ENCODE measurements at places on chromosomes 12 and 14.

DNA sequence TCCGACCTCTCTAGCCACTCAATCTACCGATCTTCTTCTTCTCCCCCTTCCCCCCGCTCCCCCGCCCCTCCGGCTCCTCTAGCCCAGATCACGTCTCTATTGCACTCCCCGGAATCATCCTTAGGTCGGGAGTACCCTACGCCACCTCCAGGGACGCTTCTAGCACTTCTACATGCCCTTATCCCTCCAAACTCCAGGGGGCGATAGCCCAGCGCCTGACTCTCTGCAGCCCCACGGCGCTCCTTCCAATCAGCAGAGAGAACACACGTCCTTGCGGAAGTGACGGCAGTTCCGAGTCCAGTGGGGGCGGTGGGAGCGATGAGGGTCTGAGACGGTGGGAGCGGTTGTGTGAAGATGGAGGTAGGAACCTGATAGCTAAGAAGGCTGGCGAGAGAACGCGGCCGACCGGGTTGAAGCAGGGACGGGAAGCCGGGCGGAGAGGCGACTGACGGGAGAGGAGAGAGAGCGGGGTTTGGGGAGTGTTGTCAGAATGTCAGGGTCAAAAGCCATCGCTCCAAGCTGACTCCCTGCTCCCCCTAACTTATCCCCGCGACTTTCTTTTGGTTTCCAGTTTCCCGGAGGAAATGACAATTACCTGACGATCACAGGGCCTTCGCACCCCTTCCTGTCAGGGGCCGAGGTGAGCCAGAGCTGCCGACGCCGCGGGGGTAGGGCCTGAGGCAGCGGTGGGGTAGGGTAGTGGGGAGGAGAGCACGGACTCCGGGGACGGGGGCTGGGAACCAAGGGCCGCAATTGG is at the start of the genes RAB2B and TOX4:
RAB2B (minus strand) TSS at position 35 of the 757 bp plus-strand sequence. CDS start 87 bp downstream, outside the sequence.
TOX4 (plus strand) TSS at position 271 of the 757 bp plus-strand sequence; CDS start at position 355, 84 bp downstream.
- DNase-seq = peak; percentile 95

GRCh38 chr12:94500831-94501567 is 41.3 kb upstream of the CEP83 start:
- DNase-seq = no peak

DNA sequence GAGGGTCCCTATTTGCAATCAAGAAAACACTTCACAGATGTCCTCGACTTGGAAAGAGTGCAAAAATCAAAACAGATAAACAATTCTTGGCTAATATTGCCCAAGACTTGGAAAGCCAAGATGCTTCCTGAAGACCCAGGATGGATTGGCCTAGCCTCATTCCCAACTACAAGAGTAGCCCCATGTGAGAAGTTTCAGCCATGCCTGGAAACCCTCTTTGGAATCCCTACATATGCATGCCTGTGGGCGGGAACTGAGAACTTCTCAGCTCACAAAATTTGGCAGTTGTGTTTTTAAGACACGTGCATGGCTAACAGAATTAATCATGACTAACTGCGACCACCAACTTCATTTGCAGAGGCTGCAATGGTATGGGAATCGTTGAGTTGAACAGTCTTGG is 283.2 kb upstream of the TBX3 start:
- no peak for DNase-seq

- DNase-seq = no peak
These were observed 266.3 kb downstream of the ZFP36L1 start for GRCh38 chr14:68526512-68527091.

DNA sequence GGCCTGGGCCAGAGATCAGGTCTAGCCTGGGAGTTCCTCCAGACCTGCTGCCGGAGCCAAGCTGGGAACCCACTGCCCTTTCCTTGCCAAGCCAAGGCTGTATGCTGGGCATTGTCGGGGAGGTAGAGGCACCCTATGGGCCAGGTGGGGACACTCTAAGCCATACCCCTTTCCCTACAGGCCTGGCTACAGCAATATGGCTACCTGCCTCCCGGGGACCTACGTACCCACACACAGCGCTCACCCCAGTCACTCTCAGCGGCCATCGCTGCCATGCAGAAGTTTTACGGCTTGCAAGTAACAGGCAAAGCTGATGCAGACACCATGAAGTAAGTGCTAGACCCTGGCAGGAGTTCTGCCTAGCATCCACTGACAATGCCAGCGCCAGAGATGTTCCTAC is 4.9 kb downstream of the MMP14 start:
- no peak for DNase-seq

DNA sequence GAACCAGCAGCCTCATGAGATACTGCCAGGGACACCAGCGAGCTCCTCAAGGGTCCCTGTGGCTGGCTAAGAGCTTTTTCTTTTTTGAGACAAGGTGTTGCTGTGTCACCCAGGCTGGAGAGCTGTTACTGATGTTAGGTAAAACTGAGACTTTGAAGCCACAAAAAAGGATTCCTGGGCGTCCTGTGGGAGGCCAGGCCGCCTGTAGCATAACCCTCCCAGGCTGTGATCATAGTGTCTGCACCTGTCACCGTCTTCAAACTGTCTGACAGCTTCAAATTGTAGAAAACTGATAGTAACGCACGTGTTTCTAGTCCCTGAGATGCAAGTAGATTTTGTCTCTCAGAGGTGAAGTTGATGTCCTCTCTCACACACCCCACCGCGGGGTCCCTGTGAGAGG is 4.1 kb downstream of the ZFYVE21 start:
- DNase-seq = no peak

GRCh38 chr12:80937391-80938238 is at the start of gene LIN7A:
Gene LIN7A, minus strand, starts transcription at chr12:80937934. Its CDS starts 212 bp downstream, at chr12:80937722.
- no peak for DNase-seq

- DNase-seq = no peak
These were observed 5.1 kb downstream of the ANKRD9 start for GRCh38 chr14:102504328-102504999.

- no peak for DNase-seq
These were observed 111.4 kb downstream of the EGLN3 start for GRCh38 chr14:33839193-33840076.

GRCh38 chr14:79585845-79586244 is 625.5 kb downstream of the DIO2 start:
- no peak for DNase-seq

GRCh38 chr12:44076871-44077270 is 241.0 kb downstream of the TMEM117 start:
- DNase-seq = no peak

- peak; percentile 54 for DNase-seq
These were observed 279.8 kb upstream of the DIO2 start for GRCh38 chr14:80491131-80491530.

GRCh38 chr12:64385019-64385418 is 5.5 kb downstream of the C12orf56 start:
- no peak for DNase-seq

DNA sequence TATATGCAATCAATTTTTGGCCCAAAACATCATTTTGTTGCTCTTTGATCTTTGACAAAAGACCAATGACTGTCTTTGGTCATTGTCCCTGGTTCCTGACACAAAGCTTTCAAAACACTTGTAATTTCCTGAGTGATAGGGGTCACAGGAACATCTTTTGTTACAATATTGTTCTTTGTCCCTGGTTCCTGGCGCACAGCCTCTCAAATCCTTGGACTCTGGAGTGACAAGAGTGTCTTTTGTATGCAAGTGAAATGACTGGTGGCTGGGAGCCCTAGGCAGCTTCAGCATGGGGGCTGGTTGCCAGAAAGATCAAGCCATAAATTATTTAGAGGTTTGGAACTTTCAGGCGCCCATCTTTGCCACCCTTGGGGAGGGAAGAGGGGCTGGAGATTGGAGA is 53.9 kb downstream of the DNAH10 start:
- DNase-seq = no peak

DNA sequence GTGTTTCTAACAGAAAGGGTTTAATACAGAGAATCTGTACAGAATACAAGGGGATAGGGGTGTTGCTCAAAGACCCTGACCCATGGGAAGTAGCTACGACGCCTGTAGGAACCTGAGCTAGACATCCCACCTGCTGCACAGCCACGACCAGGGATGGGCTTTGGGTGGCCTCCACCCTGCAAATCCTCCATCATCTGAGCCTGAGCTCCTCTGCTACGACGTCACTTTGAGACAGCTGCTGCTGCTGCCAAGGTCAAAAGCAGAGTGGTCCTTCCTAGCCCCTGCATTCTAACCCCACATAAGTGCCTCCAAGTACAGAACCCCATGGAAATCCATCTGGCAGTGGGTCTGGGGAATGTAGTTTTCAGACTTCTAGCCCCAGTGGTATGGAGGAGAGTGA is 43.8 kb downstream of the JAG2 start:
- no peak for DNase-seq
